OCI-LY7 (cell line): ENCODE measurements at places on chromosomes 3 and 15. TPM values are rescaled to one million over a fixed set of nuclear protein-coding genes. Genes with fewer than 3 reads are reported as not detected.
A peak's percentile ranks its signal among the peaks of the same experiment; 100 is the strongest.

DNA sequence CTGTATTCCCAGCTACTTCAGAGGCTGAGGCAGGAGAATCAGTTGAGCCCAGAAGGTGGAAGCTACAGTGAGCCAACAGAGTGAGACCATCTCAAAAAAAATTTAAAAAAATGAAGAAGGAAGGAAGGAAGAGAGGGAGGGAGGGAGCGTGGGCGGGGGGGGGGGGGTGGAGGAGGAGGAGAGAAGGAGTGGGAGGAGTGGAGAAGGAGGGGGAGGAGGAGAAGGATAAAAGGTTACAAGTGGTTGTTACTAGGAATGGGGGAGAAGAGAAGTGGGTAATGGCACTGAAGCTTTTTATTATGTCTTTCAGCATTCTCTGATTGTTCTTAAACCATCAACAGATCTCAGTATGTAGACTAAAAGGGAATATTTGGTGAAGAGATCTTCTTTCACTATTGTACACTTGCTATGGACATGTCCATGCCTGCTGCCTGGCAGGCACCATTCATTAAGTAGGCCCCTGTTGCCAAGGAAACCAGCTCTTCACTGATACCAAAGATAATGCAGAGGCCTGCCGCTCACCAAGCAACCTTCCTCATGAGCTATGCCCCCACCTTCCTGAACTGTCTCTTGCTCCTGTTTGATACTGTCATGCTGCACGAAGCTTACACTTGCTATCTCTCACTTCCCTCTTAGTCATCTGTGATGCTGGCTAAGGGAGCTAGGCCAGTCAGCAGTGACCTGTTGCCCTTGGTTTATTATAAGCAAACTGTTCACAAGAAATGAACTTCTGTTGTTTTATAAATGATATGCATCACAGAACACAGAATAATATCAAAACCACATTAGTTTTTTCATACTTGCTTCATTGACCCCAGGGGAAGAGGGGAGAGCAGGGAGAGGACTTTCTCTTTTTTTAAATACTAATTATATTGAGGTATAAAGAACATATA lies 23.1 kb downstream of the EPM2AIP1 start:
- peak; percentile 79 for DNase-seq

DNA sequence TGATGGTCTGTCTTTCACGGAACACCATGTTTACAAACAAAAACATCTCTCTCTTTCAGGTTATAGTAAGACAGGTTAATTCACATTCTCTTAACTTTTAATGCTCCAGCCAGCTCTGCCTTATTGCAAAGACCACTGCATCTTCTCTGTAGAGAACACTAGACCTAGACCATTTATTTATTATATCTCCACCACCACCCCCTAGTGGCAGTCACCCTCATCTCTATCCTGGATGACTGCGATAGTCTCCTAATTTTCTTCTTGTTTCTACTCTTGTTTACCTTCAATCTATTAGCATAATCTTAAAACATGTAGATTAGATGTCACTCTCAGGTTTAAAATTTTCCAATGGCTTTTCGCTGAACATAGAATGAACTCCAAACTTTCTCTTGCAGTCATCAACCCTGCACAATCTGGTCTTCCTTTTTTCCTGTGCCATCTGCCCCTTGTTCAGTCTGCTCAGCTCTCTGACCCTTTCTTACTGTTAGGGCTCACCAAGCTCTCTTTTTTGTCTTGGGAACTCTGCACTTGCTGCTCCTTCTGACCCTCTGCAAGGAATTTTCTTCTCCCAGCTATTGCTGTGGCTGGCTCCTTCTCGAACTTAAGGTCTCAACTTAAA lies 155.6 kb downstream of the SQOR start:
- peak; percentile 74 for DNase-seq

GRCh38 chr3:184693011-184693975 lies 18.6 kb downstream of the MAGEF1 start:
- no peak for DNase-seq

DNA sequence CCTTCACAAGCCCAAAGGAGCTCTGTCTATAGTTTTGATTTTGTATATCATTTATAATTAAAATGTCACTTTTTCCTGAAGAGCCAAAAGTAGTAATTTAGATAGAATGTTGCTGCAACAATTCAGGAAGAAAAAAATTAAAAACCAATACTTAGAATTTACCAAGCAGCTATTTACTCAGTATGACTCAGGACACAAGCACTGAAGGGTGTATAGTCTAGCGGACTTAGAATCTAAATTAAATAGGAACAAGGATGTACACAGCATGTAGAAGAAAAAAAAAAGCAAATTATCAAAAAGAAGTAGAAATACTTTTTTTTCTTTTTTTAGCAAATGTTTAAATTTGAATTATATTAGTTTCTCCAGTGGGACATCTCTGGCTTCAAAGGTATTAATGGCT lies 31.6 kb downstream of the PGBD4 start:
- DNase-seq = no peak

- DNase-seq = no peak
Measured at GRCh38 chr3:60146121-60146520, 1096.3 kb upstream of the CFAP20DC start.

DNA sequence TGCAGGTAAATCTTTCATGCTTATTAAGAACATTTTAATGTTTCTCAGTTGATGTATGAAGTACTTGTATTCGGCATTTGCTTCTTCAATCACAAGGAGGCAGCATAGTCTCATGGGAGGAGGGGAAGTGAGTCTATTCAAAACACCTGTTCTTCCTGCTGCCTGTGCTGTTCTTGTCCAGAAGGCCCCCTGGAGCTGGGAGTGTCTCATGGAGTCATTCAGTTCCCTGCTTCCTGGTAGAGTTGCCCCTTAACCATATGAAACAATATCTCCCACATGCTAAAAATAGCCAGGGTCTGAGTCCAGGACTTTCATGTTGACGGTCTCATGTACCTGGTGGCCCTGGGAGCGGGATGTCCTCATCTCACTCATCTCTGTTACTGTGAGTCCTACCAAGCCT lies 15.5 kb upstream of the PPP1R2 start:
- peak; percentile 80 for DNase-seq

Gene SPPL2A
- total RNA-seq = 41.6 and 49.7 TPM in 2 replicates

- DNase-seq = peak; percentile 78
Measured at GRCh38 chr3:195549931-195550519, 6.9 kb upstream of the PPP1R2 start.

DNA sequence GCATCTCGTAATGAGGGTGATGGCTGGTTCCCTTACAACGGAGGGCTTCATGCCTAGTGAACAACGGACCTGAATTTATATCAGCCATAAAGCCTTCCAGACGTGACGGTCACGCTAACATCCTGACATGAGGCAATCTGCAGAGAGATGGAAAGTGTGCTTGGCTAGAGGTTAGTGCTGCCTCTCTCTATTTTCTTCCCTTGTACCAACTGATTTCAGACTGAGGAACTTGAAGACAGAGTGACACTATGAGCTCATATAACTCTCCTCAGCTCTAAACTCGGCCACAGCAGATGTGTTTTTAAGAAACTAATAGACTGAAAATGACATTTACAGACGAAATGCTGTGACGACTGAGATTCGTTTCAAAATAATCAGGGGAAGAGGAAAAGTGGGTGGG lies 122.4 kb downstream of the XXYLT1 start:
- peak; percentile 78 for DNase-seq

Gene IMPG2
- not detected in 2 replicates for total RNA-seq

GRCh38 chr15:89479173-89479572 lies 17.2 kb downstream of the RHCG start:
- no peak for DNase-seq

- no peak for DNase-seq
Measured at GRCh38 chr15:32735989-32736700, 18.3 kb downstream of the GREM1 start.

GRCh38 chr3:67045711-67046465 lies 47.8 kb downstream of the KBTBD8 start:
- DNase-seq = peak; percentile 69

DNA sequence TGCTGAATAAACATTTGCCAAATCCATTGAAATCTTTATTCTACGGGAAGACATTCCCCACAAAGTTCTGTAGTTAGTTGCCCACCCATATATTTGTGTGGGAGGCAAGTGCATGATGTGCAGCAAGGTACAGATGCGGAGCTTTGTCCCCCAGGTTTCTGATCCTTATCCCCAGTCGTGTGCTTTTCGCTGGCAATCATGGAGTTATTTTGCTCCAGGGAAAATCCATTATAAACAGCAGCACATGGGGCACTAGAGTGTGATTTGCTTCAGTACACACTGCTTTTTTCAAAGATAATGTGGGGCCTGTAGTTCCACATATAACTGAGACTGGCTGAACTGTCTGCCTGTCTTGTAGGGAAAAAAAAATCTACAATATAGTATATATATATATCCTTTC lies 132.1 kb downstream of the FEZF2 start:
- DNase-seq = no peak

Gene ZNF860
- 22.2 and 24.2 TPM in 2 replicates for total RNA-seq

Gene ZNF501
- total RNA-seq = 0.88 and 1.4 TPM in 2 replicates

DNA sequence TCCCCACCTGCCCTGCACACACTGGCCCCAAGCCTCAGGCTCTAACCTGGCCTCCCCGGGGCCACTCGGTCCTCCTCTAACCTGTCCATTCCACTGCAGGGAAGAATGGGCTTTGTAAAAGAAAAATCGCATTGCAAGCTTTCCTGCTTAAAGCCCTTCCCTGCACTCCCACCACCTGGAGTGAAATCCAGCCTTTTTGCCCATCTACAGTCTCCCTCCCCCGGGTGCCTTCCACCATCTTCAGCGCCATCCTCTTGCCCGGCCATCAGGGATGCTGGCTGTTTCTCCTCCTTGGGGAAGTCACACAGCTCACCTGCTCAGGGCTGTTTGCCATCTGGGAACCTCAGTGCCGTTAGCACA lies 266.9 kb downstream of the OCA2 start:
- no peak for DNase-seq

- no peak for DNase-seq
Measured at GRCh38 chr3:63764511-63764910, 54.6 kb upstream of the C3orf49 start.

DNA sequence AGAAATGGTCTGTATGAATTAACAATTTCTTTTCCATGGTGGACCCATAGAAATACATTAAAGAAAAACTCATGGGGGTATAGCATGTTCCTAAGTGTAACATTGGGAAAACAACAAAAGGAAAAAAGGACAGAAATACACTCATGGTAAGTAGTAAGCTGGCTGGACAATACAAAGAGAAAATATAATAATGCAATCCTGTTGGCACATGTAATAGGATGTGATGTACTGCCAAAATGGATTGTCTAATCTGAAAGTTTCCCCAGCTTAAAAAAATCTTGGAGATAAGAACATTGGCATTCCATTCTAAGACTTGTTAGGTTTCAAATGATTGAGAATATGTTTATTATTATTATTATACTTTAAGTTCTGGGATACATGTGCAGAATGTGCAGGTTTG lies 128.1 kb downstream of the MBNL1 start:
- DNase-seq = no peak

DNA sequence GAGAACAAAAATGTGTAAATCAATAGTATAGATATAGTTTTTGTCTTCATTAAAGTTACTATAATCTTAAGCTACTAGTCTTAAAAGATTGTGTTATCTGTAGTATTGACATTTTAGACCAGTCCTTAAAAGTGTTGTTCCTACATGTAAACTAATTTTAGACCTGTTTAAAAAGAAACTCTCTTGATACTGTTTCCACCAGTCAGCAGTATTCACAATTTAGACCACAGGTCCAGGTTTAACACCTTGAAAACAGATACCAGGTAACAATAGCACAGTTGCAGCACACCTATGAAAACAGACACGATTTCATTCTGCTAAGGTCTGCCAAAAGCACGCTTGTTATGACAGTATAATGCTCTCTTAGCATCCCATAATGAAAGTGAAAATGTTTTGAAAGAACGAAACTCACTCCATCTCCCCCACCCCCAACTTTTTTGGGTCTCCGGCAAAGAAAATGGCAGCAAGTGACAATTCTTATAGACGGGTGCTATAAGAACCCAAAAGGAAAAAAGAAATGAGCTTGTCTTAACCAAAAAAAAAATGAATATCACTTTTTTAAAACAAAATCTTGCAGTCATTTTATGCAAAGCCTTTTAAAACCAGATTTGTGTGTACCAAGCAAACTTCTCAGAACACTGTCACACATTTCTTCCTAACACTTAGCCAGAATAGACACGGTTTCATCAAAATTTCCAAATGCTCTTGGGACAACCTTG lies 1.6 kb downstream of the EIF4E3 start:
- no peak for DNase-seq

GRCh38 chr3:168220556-168220955 lies 124.8 kb upstream of the GOLIM4 start:
- no peak for DNase-seq
